Esophagus mucosa (tissue), 1 donor: ENCODE measurements at places on chromosomes 1 and 21.

DNA sequence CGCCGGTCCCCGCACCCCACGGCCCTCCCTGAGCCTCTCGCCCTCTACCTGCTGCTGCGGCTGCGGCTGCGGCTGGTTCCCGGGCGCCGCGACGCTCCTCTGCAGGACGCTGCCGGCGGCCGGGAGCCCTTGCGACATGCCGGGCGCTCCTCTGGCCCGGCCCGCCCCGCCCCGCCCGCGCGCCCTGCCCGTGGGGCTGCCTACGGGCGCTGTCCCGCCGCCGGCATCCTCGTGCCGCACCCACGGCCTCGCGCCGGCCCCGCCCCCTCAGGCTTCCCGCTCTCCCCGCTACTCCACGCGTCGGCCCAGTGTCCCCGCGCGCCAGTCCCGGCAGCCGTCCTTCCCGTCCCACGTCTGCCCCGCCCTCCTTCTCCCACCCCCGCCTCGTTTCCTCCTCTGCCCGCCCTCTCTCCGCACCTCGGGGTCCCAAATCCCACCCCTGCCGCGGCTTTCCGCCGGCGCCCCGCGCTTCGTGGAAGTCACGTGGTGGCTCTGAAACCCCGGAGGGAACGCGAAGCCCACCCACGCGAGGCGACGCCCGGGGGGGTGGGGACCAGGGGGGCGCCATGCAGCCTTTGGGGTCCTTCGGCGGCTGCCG lies at the start of gene BATF3:
BATF3 (minus strand) TSS at position 216 of the 598 bp plus-strand sequence; CDS start at position 138, 78 bp downstream.
- ATAC-seq, result peak; percentile 77

DNA sequence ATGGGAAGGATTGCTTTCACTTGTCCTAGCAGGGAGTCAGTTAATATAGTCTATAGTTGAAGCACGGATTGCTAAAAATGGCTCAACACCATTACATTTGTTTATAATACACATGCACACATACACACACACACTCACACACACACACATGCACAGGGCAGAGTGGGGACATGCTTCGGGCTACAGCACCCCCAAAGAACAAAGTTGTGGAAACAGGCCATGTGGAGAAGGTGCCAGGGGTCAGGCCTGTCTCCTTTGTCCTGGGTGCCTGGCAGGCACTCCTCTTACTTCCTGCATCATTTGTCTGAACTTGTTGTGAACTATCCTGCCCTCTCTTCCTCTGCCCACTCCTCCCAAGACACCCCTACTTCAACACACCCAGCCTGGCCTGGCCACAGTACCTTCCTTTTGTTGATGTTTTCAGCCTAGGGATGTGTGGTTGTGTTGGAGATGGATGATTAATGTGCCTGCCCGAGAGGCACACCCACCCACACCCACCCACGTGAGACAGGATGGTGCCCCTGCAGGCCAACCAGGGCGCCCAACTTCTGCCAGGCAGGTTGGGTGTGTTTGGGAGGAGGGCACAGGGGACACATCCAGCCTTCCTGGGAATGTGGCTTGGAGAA lies 17.5 kb downstream of the RASSF5 start:
- ATAC-seq, result peak; percentile 95

- ATAC-seq, result no peak
Observed at GRCh38 chr1:60589916-60590315, 492.4 kb upstream of the NFIA start.

- no peak for ATAC-seq
Observed at GRCh38 chr1:89708751-89709375, 75.9 kb downstream of the LRRC8C start.

DNA sequence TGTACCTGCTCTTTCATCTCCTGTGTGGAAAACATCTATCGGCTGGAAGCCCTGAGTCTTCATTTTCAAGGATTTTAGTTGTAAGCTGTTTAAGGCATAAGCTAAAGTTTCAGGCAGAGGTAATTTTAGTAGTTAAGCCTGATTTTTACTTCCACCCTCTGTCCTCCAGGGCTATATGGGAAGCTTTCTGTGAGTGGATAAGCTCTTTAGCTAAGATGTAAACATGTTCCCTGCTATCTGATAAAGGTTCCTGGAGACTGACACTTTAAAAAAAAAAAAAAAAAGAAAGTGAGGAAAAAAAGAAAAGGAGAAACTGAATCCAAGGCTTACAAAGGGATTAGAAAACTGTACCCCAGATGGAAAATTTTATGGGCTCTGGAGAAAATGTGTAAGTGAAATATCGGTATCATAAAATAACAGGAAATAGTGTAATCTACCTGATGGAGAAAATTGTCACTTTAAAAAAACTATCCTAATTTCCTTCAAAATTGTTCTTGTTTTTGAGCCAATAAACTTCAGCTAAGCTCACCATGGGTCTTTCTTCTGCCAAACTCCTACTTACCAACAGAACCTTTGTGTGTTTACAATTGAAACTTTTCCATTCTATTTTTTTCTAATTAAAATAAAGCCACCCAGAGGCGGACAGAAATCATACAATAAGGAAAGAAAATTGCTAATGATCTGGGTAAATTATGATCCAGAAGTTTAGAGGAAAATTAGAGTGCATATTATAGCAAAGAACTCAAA lies 180.5 kb downstream of the TGFB2 start:
- ATAC-seq, result no peak

DNA sequence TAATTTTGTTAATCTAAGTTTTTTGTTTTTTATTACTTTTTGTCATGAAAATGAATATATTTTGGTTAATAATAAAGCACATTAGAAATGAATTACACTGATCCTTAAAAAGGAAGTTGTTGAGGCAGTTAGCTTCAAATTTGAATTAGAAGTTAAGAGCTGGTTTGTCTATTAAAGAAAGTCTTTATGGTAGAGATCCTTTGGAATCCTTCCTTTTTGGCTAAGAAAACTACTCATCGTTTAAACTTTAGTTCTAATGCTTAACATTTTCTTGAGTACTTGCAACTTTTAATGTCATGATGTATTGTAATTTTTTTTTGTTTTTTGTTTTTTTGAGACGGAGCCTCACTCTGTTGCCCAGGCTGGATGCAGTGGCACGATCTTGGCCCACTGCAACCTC lies 2.4 kb downstream of the PTBP2 start:
- ATAC-seq, result no peak

- no peak for ATAC-seq
Observed at GRCh38 chr21:39001341-39001740, 181.9 kb downstream of the PSMG1 start.

GRCh38 chr1:13730751-13731482 lies 30.9 kb downstream of the PRDM2 start:
- peak; percentile 80 for ATAC-seq

DNA sequence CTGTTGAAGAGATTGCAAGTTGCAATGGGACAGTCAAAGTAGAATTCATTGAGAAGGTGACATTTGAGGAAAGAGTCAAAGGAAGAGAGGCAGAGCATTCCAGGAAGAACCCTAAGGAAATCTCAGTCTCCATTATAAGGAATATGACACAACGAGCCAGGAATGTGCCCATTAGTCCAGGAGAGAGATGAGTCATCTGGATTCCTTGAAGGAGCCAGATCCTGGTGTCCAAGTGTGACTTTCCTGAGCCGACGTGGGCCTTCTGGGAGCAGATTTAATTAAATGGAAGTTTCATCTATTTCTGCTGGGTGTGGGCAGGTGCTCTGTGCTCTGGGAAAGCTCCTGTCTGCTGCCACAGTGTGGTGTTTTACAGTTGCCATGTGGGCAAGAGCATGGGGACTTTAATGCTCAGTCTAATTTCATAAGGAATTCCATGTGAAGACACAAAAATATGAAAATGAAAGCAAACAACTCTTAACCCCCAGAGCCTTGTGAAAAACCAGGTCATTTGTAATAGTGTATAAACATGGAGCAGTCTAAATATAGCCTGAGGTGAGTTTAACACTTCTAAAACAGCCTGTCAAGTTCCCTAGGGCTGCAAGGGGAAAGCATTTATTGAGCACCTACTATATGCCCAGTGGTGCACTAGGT lies 111.4 kb upstream of the ARTN start:
- ATAC-seq, result peak; percentile 54

GRCh38 chr1:76591461-76591860 lies 275.8 kb upstream of the ST6GALNAC5 start:
- ATAC-seq, result no peak

GRCh38 chr1:166485620-166486019 lies 318.8 kb upstream of the FAM78B start:
- no peak for ATAC-seq

DNA sequence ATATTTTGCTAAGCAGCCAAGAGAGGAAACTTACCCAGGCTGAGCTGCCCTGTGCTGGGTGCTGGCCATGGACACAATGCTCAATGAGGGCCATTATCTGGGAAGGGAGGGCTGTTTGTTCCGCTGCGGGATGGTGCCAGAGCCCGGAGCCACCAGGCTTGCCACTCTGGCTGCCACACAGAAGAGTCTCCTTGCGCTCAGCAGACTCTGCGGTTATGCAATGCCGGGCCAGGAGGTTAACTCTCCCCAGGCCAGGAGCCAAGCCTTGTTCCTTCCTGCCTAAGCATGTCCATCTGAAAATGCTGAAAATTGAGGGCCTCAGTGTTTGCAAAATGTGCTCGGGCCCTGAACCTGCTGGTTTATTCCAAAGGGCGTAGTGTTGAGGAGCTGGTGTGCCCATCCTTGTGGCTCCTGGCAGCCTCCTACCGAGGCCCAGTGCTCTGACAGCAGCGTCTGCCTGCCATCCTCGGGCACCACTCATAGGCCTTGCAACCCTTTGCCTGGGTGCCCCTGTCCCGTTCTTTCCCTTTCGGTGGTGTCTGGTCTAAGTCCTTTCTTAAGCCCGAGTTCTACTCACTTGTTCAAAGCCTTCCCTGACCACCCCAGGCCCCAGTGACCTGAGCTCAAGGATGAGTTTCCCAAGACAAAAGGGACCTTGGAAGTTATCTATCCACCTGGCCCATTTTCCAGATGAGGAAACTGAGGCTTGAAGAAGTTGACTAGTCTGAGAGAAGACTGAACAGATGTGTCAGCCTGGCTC lies 133.8 kb upstream of the EDN2 start:
- peak; percentile 73 for ATAC-seq

- no peak for ATAC-seq
Observed at GRCh38 chr1:162709132-162709860, 77.0 kb downstream of the DDR2 start.

GRCh38 chr1:200445213-200445612 lies 35.4 kb upstream of the ZNF281 start:
- no peak for ATAC-seq

DNA sequence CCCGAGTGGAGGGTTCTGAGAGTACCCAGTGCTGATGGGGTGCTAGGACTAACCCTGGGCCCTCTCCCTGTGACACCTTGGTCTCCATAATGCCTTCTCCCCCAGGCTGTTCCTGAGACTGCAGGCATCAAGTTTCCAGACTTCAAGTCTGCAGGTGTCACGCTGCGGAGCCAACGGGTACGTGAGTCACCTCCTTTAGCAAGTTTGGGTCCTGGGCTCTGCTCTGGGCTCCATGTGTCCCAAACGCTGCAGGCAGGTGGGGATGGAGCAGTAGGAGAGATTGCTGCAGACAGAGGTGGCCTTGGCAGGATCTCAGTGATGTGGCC lies 6.0 kb downstream of the DMAP1 start:
- no peak for ATAC-seq

DNA sequence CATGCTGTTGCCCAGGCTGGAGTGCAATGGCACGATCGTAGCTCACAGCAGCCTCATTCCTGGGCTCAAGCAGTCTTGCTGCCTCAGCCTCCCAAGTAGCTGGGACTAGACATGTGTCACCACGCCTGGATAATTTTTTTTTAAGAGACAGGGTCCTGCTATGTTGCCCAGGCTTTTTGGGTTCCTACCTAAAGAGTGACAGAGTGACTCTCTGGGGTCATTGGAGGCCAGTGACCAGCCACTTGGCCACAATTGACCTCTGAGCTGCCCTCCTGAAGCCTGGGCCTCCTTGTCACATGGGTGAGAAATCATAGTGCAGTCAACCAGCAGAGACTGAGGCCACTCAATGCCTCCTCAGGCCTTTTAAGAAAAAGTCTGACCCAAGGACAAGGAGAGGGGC lies 5.7 kb downstream of the DIO1 start:
- ATAC-seq, result no peak

DNA sequence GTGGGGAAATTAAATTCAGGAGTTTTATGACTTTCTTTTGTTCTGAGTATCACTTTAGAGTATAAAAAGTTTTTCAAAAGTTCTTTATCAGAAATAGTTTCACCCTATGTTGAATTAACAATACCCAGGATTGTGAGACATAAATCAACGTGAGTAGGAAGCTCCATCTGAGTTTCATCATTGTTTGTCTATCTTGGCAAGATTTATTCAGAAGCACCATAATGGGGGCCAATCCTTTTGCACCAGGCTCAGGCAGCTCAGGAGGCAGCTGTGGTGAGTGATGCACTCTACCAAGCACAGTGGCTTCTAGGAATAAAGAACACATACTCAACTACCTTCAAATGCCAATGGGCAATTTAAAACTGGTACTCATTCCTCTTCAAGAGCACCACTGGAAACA lies 12.0 kb downstream of the CREG1 start:
- no peak for ATAC-seq

- no peak for ATAC-seq
Observed at GRCh38 chr1:108316545-108316944, 72.7 kb upstream of the NBPF4 start.

- peak; percentile 59 for ATAC-seq
Observed at GRCh38 chr1:200279810-200280411, 129.9 kb downstream of the ZNF281 start.

DNA sequence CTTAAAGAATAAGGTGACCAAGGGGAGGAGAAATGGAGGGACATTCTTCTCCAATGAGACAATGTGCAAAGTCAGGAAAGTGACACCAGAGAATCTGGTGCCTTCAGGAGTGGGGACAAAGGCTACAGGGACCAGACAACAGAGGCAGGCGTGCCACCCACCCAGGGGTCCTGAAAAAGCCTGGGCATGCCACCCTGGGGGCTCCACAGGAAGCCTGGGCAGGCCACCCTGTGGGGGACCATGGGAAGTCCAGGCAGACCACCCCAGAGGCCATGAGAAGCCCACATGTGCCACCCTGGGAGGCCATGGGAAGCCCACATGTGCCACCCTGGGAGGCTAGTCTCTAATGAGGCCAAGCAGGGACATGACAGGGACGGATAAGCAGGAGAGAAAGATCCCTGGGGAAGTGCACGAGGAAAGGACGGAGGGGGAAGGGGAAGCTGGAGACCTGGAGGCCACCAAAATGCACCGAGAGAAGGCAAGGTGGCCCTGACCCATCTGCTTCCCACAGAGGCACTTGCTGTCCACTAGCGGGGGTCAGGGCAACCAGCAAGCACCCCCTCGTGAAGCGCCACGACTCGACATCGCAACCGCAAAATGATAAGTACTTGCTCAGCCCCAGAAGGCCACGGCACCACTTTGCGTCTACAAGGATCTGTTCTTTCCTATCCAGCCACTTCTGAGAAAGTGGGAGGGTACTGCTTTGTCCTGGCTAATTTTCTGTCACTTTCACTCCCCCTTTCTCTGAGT lies 7.2 kb upstream of the PDE9A start:
- ATAC-seq, result no peak

GRCh38 chr1:39034114-39034654 lies 8.0 kb downstream of the NDUFS5 start:
- no peak for ATAC-seq

GRCh38 chr1:215273838-215274516 lies 191.4 kb downstream of the KCNK2 start:
- ATAC-seq, result no peak

DNA sequence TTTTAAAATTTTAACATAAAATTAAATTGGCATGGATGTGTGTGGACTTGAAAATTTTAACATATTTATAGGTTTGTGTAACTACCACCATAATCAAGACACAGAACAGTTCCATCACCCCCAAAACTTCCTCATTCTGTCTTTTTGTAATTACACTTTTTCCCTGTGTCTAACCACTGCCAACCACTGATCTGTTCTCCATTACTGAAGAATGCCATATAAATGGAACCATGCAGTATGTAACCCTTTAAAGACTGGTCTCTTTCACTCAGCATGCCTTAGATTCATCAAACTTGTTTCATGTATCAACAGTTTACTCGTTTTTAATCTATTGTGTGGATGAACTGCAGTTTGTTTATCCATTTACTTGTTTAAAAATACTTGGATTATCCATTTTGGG lies 13.0 kb upstream of the AHCYL1 start:
- ATAC-seq, result no peak
